ENCODE measurements at places on chromosomes 1 and 21.

DNA sequence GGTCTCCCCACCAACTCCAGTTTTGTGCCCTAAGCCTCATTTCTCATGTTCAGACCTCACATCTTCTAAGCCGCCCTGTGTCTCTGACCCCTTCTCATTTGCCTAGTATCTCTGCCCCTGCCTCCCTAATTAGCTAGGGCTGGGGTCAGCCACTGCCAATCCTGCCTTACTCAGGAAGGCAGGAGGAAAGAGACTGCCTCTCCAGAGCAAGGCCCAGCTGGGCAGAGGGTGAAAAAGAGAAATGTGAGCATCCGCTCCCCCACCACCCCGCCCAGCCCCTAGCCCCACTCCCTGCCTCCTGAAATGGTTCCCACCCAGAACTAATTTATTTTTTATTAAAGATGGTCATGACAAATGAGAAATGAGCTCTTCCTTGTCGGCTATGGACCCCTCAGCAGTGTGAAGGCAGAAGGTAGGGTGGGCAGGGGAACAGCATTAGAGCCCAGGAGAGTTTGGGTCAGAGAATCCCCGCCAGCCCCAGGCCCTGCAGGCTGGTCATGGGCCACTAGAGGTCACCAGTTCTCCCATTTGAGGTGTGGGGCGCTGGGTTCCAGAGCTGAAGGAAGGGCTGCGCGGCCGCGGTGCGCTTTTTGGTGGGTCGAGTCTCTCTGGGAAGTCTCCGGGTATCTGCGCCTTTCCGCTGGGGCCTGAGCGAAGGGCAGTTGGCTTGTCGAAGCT is 11.5 kb downstream of the ADAMTSL4 start:
- DNase-seq = peak; percentile 81

DNA sequence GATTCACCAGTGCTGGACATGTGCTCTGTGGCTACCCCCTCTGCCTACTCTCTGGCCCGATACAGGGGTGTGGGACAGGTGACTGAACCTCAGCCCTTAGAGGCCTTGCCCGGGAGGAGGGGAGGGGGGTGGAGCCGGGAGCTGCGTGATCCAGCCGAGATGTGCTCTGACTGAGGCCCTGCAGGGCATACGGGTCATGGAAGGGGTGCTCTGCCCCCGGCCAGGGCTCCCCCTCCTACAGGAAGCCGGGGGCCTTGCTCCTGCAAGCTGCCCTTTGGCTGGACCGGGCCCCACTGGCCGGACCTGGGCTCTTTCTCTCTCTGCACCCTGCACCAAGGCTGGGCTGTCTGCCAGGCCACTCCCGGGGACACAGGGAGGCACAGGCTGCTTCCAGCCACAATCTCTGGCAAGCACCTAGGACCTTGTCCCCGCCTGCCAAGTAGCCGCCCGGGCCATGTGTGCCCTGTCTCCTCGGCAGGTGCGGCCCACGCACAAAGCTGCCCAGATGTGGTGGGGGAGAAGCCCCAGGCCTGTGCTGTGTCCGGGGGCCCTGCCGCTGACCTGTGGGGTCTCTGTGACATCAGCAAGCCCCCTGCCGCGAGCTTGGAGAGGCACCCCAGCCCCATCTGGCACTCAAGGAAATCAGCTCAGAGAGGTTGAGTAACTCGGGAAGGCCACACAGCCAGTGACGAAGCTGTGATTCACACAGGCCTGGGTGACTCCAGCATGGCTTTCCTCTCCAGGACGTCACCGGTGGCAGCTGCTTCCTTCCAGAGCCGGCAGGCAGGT is 1.5 kb downstream of the SCNN1D start:
- no peak for DNase-seq

DNA sequence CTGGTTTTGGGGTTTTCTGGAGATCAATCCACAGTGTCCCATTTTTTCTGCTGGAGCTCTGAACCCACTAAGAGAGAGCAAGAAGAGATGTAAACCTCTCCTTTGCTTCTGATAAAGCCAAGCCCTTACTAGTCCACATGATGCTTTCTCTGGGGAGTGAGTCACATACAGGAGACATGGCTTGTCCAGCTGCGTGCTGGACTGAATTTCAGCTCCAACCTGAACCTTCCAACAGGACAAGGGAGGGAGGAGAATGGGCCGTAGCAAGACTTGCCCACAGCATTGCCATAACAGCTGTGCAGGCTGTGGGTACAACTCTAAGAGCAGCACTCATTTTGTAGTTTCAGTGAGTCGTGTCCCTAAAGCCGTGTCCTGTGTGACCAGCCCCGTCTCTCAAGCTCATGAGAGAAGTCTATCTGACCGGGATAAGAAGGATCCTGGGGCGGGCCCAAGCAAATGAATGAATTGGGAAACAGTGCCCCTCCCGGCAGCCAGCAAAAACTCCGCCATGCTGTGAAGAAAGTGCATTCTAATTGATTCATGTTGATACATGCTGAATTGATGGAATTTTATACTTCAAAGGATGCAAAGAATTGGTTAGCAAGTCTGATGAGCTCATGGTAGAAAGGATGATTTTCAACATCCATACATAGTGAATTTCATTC is 195.2 kb downstream of the GABPA start:
- DNase-seq = no peak

DNA sequence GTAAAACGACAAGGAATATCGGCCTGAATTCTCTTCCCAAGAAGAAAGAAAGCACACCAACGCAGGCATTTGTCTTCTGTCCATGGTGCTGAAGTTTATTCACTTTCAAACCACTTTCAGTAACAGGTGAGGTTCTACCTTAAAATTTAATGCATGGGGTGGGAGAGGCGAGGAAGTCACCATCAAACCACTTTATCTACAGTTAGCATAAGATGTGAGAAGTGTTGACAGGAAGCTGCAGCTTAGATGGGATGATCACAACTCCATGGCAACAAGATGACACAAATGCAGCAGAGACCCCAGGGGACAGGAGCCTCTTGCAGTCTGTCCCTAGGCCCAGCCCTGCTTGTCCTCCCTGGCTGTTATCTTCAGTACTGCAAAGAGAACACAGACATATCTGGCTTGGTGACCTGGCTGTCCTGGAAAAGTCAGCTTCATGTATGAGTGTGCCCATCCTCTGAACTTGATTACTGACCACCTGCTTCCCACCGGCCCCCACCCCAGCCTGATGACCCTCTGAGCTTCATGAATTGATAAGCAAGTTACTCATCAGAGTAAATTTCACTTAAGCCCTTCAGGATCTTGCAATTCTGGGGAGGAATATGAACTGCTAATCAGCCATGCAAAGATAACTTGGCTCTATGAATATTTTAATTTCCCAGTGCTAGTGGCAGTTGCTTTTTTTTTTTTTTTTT is 1.8 kb downstream of the NPPA start:
- no peak for DNase-seq

GRCh38 chr1:6582370-6582769 is 2.6 kb downstream of the ZBTB48 start:
- DNase-seq = no peak

DNA sequence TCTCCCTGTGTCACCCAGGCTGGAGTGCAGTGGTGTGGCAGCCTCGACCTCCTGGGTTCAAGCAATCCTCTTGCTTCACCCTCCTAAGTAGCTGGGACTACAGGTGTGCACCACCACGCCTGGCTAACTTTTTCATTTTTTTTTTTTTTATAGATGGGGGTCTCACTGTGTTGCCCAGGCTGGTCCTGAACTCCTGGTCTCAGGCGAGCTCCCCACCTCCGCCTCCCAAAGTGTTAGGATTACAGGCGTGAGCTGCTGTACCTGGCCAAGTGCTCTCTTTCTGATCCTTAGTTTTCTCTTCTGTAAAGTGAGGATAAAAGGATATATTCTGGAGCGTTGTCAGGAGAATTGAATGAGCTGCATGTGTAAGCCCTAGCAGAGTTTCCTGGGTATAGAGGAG is 68.7 kb downstream of the GALNT2 start:
- DNase-seq = no peak

GRCh38 chr1:205832326-205832751 is 17.6 kb downstream of the PM20D1 start:
- no peak for DNase-seq

GRCh38 chr1:181396171-181396670 is 87.1 kb upstream of the CACNA1E start:
- DNase-seq = no peak

GRCh38 chr21:44907966-44908895 is 12.5 kb downstream of the ITGB2 start:
- no peak for DNase-seq

DNA sequence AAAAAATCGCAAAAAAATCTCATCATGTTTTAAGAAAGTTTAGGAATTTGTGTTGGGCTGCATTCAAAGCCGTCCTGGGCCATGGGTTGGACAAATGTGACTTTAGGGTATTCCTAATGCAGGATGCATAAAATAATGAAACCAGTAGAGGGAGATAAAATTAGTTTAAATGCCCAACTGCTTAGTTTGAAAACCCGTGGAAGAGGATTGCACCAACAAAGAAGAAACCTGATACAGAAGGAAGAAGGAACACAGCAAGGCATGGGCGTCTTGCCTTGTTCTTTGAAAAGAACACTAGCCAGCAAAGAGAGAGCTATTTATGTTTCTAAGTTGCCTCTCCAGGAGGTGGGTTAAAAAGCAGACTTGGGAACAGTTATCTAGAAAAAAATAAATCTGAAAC is 37.9 kb downstream of the WDR3 start:
- DNase-seq = no peak

GRCh38 chr1:94790246-94790645 is 29.9 kb upstream of the SLC44A3 start:
- no peak for DNase-seq

DNA sequence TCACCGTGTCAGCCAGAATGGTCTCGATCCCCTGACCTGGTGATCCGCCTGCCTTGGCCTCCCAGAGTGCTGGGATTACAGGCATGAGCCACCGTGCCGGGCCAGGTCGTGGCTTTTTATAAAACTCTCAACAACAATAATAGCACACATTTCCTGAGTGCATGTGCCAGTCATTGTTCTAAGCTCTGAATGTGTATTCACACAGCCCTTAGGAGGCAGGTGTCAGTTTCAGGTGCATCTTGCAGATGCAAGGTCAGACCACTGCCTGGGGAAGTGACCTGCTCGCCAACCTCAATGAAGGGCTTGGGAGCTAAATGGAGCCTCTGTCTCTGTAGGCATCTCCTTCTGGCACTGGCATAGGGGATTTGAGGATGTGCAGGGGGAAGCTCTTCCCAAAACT is 1.6 kb upstream of the LEFTY2 start:
- DNase-seq = no peak

- no peak for DNase-seq
Measured at GRCh38 chr21:33339918-33340317, 15.1 kb downstream of the IFNAR1 start.

- DNase-seq = no peak
Measured at GRCh38 chr1:17437260-17437579, 2.3 kb downstream of the RCC2 start.

Measured in DND-41 (cell line).